ENCODE measurements at places on chromosomes 4 and X. TPM values are rescaled to one million over a fixed set of nuclear protein-coding genes. Genes with fewer than 3 reads are reported as not detected.

The MAGEA11 gene
- total RNA-seq: not detected

The MAD2L1 gene
- 68.7 TPM for total RNA-seq

GRCh38 chr4:46329118-46329976, 60.6 kb downstream of the GABRA2 start:
- no peak overlapping the region for H3K4me3 ChIP-seq
- no peak overlapping the region for H3K27ac ChIP-seq
- DNase-seq: no peak
- H3K27me3 ChIP-seq: no peaks in the 10 kb centered on the region
- no peaks in the 10 kb centered on the region for H3K36me3 ChIP-seq
- H3K4me1 ChIP-seq: no peaks in the 10 kb centered on the region

GRCh38 chrX:14913241-14913640, 40.0 kb downstream of the MOSPD2 start:
- DNase-seq: no peak
- no peak overlapping the region for H3K27ac ChIP-seq
- no peak overlapping the region for H3K4me3 ChIP-seq
- H3K36me3 ChIP-seq: peaks cover 33% of the 10 kb centered on the region

- DNase-seq: no peak
- no peak overlapping the region for H3K27ac ChIP-seq
- peaks cover 11% of the 10 kb centered on the region for H3K36me3 ChIP-seq
- no peak overlapping the region for H3K4me3 ChIP-seq
These were observed 89.8 kb downstream of the PDGFRA start for GRCh38 chr4:54318904-54319303.

DNA sequence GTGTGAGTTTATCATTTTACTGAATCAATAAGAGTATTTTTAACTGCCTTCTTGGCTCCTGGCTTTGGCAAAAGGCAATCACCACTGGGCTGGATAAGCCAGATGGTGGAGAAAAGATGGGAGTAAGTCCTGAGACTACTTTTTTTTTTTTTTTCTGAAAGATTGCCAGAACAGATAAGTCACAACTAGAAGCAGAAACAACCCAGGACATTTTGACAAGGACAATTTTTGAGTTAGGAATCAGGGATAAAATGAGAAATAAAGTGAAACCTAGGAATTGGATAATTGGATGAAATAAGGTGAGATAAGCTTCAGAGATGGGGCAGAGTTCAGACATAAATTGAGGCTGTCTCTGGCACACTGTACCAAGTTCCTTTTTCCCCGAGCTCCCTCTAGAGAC, 471.0 kb downstream of the KLHL13 start:
- no peaks in the 10 kb centered on the region for H3K27me3 ChIP-seq
- no peak for DNase-seq
- no peak overlapping the region for H3K4me3 ChIP-seq
- H3K27ac ChIP-seq: no peak overlapping the region
- no peaks in the 10 kb centered on the region for H3K36me3 ChIP-seq
- no peaks in the 10 kb centered on the region for H3K4me1 ChIP-seq
